Breast epithelium (tissue), 4 donors: ENCODE measurements at places on chromosomes 3 and 15.

GRCh38 chr3:112557976-112558375 is 3.8 kb downstream of the ATG3 start:
- no peak for DNase-seq

GRCh38 chr3:45510519-45510918 is 84.0 kb upstream of the LIMD1 start:
- no peak for DNase-seq

- DNase-seq, result no peak
Observed at GRCh38 chr3:29512641-29513040, 231.8 kb downstream of the RBMS3 start.

DNA sequence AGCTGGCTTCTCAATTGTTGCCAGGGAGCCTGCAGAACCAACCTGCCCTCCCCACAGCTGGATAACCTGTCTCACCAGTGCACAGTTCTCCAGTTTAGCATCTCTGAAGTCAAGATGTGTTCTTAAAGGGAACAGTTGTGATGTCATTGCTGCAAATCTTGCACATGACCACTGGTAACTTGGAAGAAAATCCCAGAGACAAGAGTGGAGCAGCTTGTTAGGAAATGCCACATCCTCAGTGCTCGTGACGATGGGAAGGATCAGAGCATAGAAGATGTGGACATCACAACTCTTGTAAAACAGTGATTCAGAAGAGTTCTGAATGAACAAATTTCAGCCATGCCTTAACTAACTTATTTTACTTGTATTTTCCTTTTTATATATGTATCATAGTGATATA is 36.1 kb upstream of the LIMD1 start:
- no peak for DNase-seq

DNA sequence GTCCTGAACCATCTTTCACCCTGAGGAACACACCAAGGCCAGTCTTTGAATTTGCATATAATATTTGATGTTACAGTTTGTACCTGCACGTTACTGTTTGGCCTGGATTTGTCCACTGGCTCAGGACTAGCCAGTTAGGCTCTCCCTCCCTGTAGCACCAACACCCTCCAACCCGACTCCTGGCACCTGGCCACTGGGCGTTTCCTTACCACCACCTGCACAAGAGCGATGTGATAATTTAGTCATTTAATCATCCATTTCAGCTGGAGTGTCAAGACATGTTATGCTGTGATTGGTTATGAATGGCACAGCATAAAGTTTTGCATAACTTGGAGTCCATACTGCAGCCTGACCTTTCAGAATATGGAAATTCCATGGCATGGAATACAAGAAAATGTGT is 242.4 kb downstream of the KCNMB2 start:
- no peak for DNase-seq

GRCh38 chr3:44628716-44629115 is 3.9 kb downstream of the ZNF197 start:
- no peak for DNase-seq

DNA sequence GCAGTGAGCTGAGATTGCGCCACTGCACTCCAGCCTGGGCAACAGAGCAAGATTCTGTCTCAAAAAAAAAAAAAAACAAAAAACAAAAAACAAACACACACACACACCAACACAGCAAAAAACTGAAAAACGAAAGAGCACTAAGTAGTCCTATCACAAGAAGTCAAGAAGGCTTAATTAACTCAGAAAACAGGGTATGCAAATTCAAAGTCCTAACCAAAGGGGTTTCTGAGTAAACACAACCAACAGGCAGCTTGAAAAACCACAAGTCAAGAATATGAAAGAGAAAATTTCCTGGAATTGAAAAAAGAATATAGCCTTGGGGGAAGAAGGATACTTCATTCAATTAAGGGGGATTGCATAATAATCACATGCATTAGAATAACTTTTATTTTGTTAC is 37.7 kb upstream of the PARP14 start:
- no peak for DNase-seq

DNA sequence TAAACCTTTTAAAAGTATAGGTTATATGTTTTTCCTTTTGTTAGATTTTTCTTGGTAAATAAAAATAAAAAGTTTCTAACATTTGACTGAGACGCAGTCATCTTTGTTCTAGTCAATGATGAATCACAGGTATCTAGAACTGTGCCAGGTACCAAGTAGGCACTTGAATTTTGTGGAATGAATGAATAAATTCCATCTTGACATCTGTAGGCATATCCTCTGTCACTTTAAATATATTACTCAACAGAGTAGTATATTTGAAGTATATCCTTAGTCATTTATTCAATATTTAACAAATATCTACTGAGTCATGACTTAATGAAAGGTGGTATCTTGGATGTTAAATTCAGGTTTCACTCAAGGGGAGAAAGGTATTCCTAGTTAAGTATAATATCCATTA is 828.4 kb downstream of the TUSC7 start:
- no peak for DNase-seq

- no peak for DNase-seq
Observed at GRCh38 chr3:46282696-46283095, 40.4 kb downstream of the CCR3 start.

DNA sequence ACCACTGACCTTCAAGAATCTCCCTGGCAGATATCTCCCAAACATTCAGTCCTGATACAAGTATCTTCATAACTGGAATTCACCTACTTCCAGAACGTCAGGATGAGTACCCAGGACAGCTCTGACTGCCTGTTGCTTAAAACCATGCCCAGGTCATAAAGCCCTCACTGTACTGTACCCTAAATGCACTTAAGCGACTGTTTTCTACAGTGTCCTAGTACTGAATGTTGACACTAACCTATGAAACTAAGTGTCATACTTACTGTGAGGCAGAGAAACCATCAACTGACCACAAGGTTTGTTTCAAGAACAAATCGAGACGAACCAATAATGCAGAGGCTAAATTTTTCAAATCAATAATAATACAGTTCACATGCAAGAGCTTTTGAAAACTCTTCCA is 178.7 kb upstream of the NSMCE3 start:
- no peak for DNase-seq

- DNase-seq, result no peak
Observed at GRCh38 chr3:150545419-150546225, 674 bp downstream of the SERP1 start.

- no peak for DNase-seq
Observed at GRCh38 chr3:161915418-161915750, 418.8 kb downstream of the OTOL1 start.

DNA sequence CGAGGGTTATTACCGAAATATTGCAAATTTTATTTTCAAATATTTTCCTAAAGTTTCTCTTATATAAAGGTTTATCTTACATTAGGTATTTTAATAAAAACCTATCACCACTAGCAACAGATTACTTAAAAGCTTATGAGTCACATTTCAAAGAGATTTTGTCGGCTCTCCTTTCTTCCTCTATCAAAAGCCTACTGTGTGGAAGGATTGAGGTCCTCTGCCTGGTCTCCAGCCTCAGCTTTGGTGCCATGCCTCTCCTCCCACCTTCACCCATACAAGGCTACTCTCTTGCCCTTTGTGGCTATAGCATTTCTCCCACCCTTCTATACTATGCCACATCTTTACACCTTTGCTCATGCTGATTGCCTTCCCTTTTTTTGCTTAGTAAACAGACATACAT is 199.3 kb downstream of the TNIK start:
- DNase-seq, result no peak

DNA sequence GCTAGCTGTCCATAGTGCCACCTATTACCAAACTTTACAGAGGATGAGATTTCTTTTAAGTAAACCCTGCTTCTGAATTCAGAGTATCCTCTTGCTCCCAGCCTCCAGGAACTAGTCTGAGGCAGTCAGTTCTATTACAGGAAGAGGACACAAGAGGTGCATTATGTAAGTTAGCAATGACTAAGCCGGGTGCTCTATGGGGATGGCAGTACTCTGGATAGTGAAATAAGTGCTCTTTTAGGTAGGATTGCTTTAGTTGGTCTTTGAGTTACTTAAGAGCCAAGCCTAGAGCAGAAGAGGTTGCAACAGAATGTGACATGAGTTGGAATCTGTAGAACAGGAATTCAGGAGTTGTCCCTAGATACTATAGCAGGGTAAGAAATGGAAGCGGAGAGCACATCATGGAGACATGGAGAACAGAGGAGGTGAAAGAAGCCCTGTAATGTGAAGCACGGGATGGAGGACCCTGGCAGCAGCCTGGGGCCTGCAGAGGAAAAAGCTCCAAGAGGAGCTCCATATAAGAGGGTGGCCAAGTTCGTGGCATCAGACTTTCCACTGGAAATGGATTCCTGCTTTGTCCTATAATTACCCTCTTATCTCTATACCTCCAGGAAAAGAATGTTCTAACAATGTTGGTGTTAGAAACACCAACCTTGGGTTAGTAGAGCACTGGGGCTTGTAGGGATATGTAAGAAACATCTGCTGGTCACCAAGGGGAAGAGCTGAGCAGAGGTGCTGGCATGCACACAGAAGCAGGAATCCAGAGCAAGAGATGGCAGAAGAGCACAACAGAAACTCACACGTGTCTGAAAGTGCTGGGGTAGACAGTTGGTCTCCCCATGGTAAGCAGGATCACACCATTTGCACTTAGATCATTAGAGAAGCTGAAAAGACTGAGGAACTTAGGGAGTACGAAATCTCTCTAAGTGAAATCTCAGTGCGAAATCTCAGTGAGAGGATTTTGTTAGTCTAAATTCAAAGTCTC is 851.1 kb downstream of the FHIT start:
- no peak for DNase-seq

- DNase-seq, result no peak
Observed at GRCh38 chr3:79018265-79018664, 749.5 kb downstream of the ROBO1 start.

- no peak for DNase-seq
Observed at GRCh38 chr3:112391648-112392047, 58.7 kb downstream of the CD200 start.
